ENCODE measurements at places on chromosomes 16 and 17. TPM values are rescaled to one million over a fixed set of nuclear protein-coding genes. Genes with fewer than 3 reads are reported as not detected.

The RAB11FIP4 gene
- polyA plus RNA-seq, result 0.15 TPM

The FOXL1 gene
- 4.3 TPM for polyA plus RNA-seq

The SGCA gene
- 198 TPM for polyA plus RNA-seq

The TEKT5 gene
- polyA plus RNA-seq, result 2.9 TPM

The TOM1L1 gene
- 47.5 TPM for polyA plus RNA-seq

The TAF1C gene
- polyA plus RNA-seq, result 80.9 TPM
